ENCODE measurements at places on chromosomes 5 and 9. TPM values are rescaled to one million over a fixed set of nuclear protein-coding genes. Genes with fewer than 3 reads are reported as not detected.

Gene SOX30
- total RNA-seq = not detected

Gene SLC25A2
- total RNA-seq = not detected

Gene MACROH2A1
- total RNA-seq = 199 TPM

Gene PTPN3
- total RNA-seq = 17.3 TPM

Gene INSYN2B
- total RNA-seq = 0.13 TPM

Gene DAB2
- total RNA-seq = 6.9 TPM

Gene PKN3
- total RNA-seq = 16.3 TPM

Gene KIF4B
- 0.06 TPM for total RNA-seq

Gene MRPS30
- 36.8 TPM for total RNA-seq

Gene PFDN1
- 96.0 TPM for total RNA-seq

Gene TSC1
- total RNA-seq = 17.2 TPM

Gene OR1J1
- not detected for total RNA-seq
